ENCODE measurements at places on chromosomes 1 and 21.

DNA sequence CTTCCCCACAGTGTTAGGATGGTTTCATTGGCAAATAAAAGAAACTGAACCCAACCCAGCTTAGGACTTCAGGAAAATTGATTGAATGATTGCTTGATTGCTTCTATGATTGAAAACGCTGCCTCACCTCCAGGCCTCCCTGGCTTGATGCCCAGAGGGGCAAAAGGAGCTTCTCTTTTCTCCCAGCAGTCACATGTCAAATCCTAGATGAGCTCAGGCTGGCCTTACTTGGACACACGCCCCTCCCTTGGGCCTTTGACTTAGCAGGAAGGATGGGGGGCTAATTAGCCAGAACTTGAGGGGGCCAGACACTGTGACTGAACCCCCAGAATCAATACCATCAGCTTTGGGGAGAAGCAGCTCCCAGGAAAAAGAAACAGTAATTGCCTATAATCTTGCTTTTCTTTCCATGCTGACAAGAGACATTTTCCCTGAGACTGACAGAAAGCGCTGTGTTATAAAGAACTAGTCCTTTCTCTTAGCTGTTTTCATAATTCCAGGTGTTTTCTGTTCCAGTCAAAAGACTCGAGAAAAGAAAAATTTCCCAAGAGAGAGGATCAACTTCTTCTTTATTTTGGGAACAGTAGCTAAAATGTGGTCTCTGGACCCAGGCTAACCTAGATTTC lies 50.8 kb upstream of the ATP5PO start:
- DNase-seq, result no peak

GRCh38 chr1:208179263-208179816 lies 64.8 kb downstream of the PLXNA2 start:
- DNase-seq, result no peak

DNA sequence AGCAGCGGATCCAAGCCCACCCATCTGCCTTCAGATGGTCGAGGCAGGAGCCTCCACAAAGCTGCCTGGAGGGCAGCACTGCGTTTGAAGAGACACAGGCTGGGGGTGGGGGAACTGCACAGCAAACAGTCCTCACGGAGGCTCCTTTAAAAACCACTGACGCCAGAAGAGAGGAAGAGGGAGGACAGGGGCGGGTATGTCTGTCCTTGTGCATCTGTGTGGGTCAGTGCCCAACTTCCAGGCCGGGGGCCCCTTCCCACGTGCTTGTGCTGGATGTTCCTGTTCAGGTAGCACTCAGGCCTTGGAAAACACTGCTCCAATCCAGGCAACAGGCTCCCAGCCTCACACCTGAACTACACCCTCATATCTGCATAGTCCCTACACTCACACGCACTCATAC lies 7.7 kb downstream of the AHDC1 start:
- DNase-seq, result no peak

GRCh38 chr1:68093737-68094136 lies 43.3 kb upstream of the DIRAS3 start:
- no peak for DNase-seq

DNA sequence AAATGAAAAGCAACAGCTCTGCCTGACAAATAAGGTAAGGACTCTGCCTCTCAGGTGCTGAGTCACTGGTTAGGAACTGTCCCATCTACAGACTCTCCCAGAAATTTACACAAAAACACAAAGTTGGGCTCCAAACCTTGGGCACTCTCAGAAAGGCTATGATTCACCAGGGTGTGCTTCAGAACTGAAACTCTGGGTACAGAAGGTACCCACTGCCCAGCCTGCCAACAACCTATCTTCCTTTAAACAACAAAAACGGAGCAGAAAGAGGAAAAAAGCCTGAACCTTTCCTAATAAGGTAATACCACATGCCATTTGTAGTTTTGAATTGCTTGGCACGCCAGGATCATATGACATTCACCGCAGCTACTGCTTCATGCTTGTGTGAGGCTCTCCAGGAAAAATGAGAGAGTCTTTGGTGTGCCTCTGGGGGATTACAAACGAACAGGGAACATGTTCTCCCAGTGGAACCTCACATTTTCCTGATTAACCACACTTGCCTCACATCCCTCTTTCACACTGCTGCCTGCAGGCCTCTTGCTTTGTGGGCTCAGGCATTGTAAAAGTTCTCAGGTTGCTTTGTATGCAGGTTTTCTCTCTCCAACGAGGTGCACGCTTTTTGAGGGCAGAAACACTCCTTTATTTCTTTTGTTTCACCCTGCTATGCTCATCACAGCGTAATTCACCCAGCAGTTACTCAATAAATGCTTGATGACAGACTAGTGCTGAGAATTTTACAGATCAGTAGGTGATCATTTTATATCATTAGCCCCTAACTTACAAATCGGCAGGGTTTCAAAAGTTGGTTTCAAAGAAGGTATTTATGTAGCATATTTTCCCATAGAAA lies 65.1 kb downstream of the GADD45A start:
- peak; percentile 8 for DNase-seq

- no peak for DNase-seq
Observed at GRCh38 chr1:171881442-171881841, 40.1 kb downstream of the DNM3 start.

DNA sequence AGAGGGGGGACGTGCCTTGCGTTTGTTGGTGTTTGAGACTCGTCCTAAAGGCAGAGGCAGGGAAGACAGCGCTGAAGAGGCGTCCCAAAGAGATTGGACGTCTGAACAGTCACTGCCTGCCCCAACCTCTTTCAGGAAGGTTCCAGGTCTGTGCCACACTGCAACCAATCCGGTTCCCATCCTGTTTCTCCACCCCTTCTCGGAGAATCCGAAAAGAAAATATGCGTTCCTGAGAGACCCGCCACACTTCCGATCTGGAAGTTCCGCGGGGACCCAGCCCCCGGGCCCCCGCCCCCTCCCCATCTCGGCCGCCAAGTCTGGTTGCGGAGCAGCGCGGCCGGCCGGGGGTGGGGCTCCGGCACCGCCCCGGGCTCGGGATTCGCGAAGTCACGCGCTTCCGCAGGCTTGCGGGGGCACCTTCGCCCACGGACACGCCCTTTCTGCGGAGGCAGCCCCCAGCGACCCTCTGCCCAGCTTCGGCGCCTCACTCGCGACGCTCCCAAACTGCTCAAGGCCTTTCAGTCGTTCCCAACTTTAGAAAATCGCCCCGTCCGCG lies 124.5 kb upstream of the DPYD start:
- no peak for DNase-seq

DNA sequence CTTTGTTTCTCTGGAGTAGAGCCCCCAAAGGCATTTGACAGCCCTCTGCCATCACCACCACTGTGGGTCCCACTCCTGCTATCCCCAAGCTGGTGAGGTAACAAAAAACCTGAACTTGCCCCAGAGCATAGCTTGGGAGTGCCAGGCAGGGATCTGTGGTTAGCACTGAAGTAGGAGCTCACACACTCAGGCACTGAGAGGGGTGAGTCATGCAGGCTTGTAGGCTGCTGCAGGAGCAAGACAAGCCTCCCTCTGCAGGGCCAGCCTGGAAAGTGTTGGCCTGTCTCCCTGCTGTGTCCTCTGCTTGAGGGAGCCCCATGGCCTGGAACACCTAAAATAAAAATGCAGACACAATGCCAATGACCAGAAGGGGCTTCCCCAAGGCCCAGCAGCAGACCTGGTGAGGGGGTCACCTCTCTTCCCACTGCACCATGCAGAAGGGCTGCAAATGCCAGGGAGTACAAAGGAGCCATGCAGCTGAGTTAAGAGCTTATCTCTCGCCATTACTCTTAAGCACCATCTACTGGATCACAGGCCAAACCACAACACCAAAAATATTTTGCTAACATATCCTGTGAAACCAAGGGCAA lies 108.9 kb upstream of the POGK start:
- no peak for DNase-seq

DNA sequence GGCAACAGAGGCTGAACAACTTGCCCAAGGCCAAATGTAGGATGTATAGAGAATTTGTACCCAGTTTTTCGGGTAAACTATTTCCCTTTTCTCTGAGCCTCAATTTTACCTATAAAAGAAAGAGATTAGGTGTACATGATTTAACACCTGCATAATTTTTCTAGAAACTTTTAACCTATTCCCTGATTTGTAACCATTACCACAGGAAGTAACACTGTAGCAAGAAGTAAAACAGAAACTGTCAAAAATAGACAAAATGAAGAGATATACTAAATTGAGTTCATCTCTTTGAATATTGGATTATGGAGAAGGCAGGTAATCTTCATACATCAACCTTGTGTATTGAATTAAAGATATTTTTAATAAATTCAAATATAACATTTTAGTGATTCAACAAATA lies 136.2 kb downstream of the ZC3H11B start:
- no peak for DNase-seq

DNA sequence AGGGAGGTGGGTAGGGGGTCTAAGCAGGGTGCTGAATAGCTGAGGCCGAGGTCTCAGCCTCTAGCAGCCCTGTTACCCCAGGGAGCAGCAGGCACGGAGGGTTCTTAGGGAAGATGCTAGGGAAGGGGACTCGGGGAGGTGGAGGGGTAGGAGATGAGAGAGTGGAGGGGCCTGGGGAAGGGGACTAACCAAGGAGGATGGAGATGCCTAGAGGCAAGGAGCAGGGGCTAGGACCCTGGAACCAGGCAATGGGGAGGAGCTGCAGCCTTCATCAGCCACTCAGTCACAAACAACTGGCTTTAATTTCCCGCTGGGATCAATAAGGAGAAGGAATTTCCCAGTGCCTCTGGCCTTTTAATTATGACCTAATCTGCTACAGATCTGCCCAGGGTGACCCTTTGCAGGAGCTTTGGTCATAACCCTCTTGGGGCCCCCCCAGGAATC lies 2.9 kb upstream of the CRABP2 start:
- DNase-seq, result no peak

DNA sequence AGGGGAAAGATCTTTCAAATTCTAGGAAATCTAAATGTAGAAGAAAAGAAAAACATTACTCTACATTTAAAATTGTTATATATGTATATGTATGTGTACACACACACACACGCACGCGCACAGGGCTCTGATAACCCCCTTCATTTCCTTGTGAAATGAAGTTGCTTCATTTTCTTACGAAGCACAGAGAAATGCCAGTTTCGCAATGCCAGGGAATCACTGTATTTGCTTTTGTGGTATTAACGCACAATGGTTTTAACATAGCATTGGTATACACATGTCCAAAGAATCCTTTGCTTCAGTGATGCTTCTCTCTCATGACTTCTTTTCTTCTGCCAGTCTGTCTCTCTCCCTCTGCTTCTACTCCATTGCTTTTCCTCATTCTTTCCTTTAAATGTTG lies 8.4 kb upstream of the DDAH1 start:
- DNase-seq, result no peak

GRCh38 chr1:31576201-31576669 lies at the start of gene TINAGL1:
Gene TINAGL1, plus strand, starts transcription at chr1:31576515. Its CDS starts 634 bp downstream, at chr1:31577149.
- no peak for DNase-seq

DNA sequence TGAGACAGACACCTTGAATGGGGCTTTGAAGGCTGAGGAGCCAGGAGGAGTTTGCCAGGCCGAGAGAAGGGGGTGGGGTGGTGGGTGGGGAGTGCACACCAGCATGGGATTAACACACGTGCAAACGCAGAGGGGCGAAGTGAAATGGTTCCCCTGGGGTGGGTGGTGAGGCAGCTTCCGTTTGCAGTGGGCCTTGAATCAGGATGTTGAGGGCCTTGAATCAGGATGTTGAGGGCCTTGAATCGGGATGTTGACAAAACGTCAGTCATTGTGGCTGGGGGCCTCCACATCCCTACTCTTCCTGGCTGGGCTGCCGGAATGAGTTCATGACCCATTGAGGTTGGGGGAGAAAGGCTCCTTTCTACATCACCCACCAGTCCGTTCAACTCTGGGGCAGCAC lies 16.6 kb downstream of the LDLRAP1 start:
- no peak for DNase-seq

DNA sequence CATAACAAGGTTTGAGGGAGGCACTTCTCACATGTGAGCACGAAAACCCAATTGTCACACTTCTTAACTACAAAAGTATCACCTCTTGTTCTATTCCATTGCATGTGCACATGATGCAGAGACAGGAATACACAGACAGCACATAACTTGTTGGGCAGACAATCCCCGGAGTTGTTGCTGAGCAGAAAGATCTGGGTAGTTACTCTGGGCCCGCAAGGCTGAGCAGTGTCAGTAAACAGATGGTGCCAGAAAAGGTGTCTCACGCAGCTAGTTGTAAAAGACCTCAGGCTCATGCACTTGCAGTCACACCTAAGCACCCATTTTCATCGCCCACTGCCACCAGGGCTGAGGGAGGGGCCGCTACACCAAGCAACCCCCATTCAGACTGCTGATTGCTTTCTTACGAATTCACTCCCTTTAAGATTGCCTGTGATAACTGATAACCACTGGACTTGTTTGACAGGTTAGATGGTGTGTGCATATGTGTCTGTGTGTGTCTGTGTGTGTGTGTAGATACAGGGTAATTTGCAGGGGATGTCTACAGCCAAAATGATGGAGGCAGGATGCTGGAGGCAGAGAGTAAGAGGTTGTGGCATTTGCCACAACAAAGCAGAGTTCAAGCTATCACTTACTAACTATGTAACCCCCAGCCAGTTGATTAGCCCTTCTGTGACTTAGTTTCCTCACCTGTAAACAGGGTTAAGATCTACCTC lies 4.2 kb downstream of the LGR6 start:
- DNase-seq, result no peak

- no peak for DNase-seq
Observed at GRCh38 chr1:183993132-183993531, 44.4 kb downstream of the COLGALT2 start.

DNA sequence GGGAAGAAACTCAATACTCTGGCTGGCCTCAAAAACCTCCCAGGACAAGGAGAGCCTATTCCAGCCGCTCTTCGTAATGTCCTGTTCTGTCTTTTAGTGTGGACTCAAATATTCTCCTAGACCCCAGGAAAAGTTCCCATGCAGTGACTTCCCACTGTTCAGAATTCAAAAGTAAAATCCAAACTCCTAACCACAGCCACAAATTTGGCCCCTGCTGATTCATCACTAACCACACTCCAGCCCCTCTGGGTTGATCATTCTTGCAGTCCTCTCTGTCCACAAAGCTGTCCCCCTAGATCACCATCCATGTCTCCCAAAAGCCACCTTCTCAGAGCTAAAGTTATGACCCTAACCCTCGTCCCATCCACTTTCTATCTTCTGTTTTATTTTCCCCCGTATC lies 5.1 kb downstream of the CTNNBIP1 start:
- DNase-seq, result no peak

GRCh38 chr1:14610761-14611160 lies 12.3 kb downstream of the KAZN start:
- no peak for DNase-seq

DNA sequence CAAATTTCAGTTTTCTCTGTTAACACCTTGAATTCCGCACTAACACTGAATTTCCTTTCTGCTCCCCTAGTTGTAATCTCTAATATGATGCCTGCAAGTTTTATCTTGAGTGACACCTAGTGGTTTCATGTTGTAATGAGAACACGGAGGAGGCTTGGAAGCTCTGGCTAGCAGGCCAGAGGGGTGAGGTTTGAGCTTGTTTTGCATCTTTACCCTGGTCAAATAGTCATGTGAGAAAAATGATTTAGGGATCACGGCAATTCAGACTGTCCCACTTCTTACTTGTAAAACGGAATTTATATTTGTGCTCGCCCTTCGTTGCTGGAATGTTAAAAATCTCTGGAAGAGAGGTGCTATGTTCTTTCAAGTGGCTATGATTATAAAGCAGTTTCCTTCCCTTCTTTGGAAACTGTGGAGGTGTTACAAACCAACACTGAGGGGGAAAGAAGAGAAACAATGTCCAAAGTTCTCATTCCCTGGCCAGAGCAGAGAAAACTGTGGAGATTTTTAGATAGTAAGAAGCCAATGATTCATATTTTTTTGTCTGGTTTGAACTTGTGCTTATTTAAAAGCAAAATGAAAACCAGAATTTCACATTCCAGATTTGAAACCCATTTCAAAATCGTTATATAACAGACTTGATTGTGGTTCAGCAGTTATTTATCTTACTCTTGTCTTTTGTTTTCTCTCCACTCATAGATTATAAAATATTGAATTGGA lies 5.3 kb upstream of the MROH9 start:
- peak; percentile 53 for DNase-seq
